Psoas muscle (tissue), 8 donors: ENCODE measurements at places on chromosomes 4 and X. TPM values are rescaled to one million over a fixed set of nuclear protein-coding genes. Genes with fewer than 3 reads are reported as not detected.

AVPR2 gene
- polyA plus RNA-seq = 3.2 TPM

RAI2 gene
- 4.8 TPM for polyA plus RNA-seq

MSL3 gene
- polyA plus RNA-seq = 52.3 TPM

HMGB2 gene
- polyA plus RNA-seq = 12.3 TPM

L1CAM gene
- polyA plus RNA-seq = 0.39 TPM

ZNF827 gene
- 2.6 TPM for polyA plus RNA-seq

SULT1E1 gene
- not detected for polyA plus RNA-seq

TBC1D9 gene
- polyA plus RNA-seq = 1.7 TPM

TKTL2 gene
- polyA plus RNA-seq = not detected

RHOXF2B gene
- not detected for polyA plus RNA-seq

MAGEC2 gene
- not detected for polyA plus RNA-seq

TCEAL9 gene
- 11.0 TPM for polyA plus RNA-seq

HPGDS gene
- 0.06 TPM for polyA plus RNA-seq

CSAG2 gene
- not detected for polyA plus RNA-seq

FDCSP gene
- polyA plus RNA-seq = not detected

TMSB15A gene
- not detected for polyA plus RNA-seq

GNRHR gene
- polyA plus RNA-seq = not detected

TTC29 gene
- not detected for polyA plus RNA-seq

MAGEB10 gene
- polyA plus RNA-seq = not detected

BTC gene
- 0.15 TPM for polyA plus RNA-seq

DMRTC1 gene
- not detected for polyA plus RNA-seq

WFS1 gene
- 5.9 TPM for polyA plus RNA-seq

SSX2 gene
- polyA plus RNA-seq = not detected

MAGEA11 gene
- not detected for polyA plus RNA-seq

FAT1 gene
- 4.0 TPM for polyA plus RNA-seq

ANKRD50 gene
- 0.66 TPM for polyA plus RNA-seq

POU4F2 gene
- polyA plus RNA-seq = not detected

ARHGAP24 gene
- polyA plus RNA-seq = 3.0 TPM

PTPN13 gene
- polyA plus RNA-seq = 0.36 TPM

CXorf58 gene
- polyA plus RNA-seq = 0.08 TPM

CLCN4 gene
- 4.1 TPM for polyA plus RNA-seq

TMPRSS11D gene
- polyA plus RNA-seq = not detected

DUSP21 gene
- not detected for polyA plus RNA-seq

P2RY10 gene
- polyA plus RNA-seq = 0.04 TPM

CLCN5 gene
- polyA plus RNA-seq = 4.2 TPM

AMTN gene
- not detected for polyA plus RNA-seq

FAM236D gene
- not detected for polyA plus RNA-seq

ERVMER34-1 gene
- polyA plus RNA-seq = 0.03 TPM

NDNF gene
- 3.4 TPM for polyA plus RNA-seq

ADH4 gene
- polyA plus RNA-seq = 0.10 TPM

SUPT20HL2 gene
- polyA plus RNA-seq = not detected

VEGFC gene
- 2.9 TPM for polyA plus RNA-seq

IGFBP7 gene
- polyA plus RNA-seq = 175 TPM

PSMD10 gene
- 27.5 TPM for polyA plus RNA-seq
